Hippocampal formation (tissue), 2 donors: ENCODE measurements at places on chromosomes 3 and 15.

- DNase-seq: no peak
Observed at GRCh38 chr3:101829874-101830273, 19.4 kb upstream of the NFKBIZ start.

DNA sequence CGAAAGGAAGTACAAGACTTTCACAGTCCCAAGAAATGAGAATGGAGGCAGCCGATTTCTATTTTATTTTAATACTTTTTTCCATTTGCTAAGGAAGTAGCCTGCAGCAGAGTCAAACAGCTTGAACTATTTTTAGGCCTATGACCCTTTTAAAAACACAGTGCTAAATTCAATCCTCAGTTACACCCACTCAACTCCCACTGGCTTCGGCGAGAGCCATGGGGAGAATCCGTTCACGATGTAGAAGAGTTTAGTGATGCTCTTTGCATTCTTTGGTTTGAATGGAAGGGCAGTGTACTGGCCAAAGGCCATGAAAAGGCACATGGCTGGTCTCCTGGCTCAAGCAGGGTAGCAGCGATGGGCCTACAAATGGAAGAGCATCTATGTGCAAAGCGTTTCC, 343.5 kb downstream of the FOXP1 start:
- DNase-seq: no peak

- DNase-seq: no peak
Observed at GRCh38 chr15:59240036-59240435, 33.4 kb downstream of the LDHAL6B start.

DNA sequence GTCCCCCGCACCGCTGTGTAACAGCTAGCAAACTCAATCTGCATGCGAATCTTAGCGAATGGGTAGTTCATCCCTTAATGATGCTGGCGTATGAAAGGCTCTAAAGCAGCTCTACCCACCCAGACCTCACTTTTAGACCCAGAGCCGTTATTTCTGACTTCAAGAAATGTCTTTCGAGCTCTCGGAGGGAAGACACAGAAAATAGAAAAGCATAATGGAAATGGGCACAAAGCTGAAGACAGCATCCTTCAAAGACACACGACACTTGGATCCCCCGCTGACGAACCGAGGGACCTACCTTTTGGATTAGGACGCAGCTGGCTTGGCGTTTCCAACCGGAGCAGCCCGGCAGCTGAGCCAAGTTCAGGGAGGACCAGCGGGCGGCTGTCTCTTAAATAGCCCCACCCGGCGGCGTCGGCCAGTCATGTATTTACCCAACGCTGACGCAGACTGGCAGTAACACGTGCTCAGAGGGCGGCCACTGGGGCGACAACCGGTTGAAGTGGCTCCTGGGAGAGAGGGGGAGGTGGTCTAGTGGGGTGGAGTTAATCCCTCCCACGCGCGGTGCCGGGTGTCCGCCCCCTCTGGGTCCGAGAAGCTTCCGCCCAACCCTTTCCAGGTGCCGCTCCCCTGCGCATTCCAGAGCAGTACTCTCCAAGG, 1.5 kb downstream of the CCK start:
- DNase-seq: peak; percentile 38

- no peak for DNase-seq
Observed at GRCh38 chr3:49900491-49901153, 3.1 kb downstream of the MST1R start.

GRCh38 chr3:124934577-124934976, at the start of gene MUC13:
Gene MUC13, minus strand, starts transcription at chr3:124934751. Its CDS starts 39 bp downstream, at chr3:124934712.
- DNase-seq: no peak

DNA sequence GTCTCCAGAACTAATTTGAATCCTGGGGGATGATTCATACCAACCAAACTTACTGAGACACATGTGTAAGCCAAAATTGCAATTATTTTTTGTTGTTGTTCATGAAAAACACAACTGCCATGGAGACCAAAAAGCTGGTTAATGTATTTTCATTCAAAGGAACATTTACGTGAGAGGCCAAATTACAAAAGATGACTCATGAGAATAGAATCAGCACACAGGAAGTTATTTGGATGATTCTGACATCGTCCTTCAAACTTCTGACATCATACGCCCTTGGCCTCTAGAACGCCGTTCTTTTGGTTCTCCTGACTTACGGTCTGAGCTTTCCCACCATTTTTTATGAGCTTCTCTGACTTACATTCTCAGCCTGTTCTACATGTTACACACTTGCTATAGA, 3.0 kb upstream of the ZNF280D start:
- DNase-seq: no peak

DNA sequence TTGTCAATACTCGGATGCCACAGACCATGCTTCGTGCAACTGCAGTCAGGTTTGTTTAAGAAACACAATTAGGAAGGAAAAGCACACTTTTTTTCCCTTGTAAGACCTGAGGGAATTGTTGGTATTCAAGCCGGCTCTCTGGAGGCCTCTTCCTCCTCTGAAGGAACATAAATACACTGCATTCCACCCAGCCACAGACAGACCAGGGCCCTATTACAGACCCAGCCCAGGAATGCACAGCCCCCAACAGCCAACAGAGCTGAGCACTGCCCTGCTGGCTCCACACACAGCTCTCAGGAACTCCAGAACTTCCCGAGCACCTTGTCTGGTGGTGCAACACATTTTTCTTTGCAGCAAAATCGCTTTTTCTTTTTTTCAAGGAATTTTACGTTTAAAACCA, 488.7 kb upstream of the PROK2 start:
- DNase-seq: no peak

GRCh38 chr3:135012101-135012500, 217.0 kb downstream of the EPHB1 start:
- no peak for DNase-seq

DNA sequence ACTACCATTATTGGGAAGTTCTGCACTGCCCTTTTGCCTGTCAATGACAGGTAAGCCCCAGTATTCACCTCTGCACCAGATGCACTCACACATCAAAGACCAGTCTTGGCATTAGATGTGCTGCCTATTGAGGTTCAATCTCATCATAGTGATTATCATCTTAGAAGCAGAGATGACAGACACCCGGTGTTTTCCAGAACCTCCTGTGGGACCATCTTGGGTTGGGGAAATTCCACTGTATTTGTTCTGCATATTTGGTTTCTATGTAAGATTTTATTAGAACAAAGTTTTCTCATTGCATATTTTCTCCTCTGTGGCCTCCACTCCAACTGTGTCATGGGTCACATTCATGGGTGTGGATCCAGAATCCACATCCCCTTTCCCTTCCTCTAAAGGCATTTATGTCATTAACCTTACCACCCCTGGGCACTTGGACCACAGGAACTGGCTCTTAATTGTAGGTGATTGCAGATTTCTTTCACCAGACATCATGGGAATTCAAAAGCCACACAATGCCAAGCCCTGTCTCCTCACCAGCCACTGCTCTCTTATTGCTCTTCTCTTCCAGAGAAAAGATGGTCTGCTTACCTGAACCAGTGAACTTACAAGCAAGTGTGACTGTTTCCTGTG, 31.2 kb downstream of the PLA1A start:
- DNase-seq: no peak

- peak; percentile 7 for DNase-seq
Observed at GRCh38 chr15:94844538-94845389, 613.4 kb downstream of the MCTP2 start.
